ENCODE measurements at places on chromosomes 6 and 20.

- no peak for DNase-seq
These were observed 45.6 kb upstream of the FYN start for GRCh38 chr6:111918825-111919224.

- DNase-seq: no peak
These were observed 7.2 kb upstream of the C6orf141 start for GRCh38 chr6:49543087-49543858.

GRCh38 chr6:106039897-106040592 lies 46.1 kb upstream of the PRDM1 start:
- no peak for DNase-seq

GRCh38 chr6:75800133-75800532 lies 51.1 kb downstream of the MYO6 start:
- DNase-seq: no peak

DNA sequence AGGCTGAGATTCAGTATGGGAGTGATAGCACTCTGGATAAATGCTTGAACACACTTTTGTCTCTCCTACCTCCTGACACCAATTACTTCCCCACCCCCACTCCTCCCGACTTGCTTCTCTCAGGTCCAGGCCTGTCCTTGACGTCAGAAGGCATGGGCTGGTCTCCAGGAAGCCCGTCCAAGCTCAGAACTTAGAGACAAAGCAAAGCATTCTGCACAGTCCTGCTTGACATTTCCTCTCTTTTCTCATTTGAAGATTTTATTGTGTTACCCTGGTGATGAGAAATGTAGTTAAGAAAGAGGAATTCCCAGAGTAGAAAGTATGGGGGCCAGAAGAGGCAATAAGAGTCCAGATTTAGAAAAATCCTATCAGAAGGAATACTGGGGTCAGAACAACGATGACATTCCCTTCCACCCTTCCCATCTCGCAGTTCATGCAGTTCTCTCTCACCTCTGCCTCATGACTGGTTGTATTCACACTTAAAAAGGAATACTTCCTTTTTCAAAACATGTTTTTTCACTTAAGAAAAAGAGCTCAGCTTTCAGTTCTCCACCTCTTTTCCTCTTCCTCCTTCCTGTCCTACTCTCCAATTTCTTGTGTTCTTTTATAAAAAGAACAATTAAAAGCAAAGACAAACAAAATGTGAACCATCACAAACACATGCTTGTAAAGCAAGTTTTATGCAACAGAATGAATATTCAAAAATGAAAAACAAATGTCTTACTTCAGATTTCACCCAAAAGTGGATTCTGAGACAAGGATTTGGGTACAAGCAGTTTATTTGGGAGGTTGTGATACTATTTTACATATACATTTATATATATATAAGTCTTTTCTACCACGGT lies 18.5 kb upstream of the FAM184A start:
- DNase-seq: no peak

DNA sequence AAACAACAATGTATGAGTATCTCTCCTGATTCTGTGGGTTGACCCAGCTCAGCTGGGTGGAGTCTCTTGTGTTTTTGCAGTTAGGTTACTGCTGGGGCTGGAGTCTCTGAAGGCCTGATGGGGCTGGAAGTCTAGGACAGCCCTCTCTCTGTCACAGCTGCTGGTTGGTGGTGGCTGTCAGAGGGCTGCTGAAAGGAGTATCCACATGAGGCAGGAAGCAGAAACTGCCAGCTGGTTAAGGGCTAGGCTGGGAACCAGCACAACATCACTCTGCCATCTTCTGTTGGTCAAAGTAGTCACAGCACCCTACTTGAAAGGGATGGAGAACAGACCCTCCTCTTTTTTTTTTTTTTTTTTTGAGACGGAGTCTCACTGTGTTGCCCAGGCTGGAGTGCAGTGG lies 10.0 kb upstream of the PACSIN1 start:
- no peak for DNase-seq

- peak; percentile 72 for DNase-seq
These were observed 48.1 kb downstream of the HLA-DPB1 start for GRCh38 chr6:33123732-33124524.

DNA sequence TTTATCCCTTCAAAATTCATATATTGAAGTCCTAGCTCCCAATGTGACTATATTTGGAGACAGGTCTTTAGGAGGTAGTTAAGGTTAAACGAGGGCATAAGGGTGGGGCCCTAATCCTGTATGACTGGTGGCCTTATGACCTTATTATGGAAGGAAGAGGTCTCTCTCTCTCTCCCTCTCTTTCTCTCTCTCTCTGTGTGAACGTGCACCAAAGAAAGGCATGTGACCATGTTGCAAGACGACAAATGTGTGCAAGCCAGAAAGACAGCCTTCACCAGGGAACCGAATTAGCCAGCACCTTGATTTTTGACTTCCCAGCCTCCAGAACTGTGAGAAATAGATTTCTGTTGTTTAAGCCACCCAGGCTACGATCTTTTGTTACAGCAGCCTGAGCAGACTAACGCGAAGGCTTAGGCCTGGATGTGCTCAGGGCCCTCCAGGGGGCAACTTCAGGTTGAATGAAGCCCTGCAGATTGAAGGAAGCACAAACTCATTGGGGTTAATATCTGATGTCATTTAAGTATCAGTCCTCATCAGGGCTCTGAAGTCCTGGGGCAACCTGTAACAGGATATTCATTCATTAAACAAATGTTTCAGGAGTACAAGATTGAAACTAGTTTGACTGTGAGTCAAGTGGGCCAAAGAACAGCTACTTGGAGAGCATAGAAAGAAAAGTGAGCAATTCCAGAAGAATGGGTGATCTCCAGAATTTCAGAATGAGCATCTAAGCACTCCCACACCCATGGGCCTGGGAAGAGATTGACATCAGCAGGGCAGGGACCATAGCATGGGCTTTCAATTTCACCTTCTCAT lies 157.4 kb upstream of the TNFAIP3 start:
- DNase-seq: no peak

GRCh38 chr20:17437251-17437650 lies 93.9 kb downstream of the BFSP1 start:
- no peak for DNase-seq

DNA sequence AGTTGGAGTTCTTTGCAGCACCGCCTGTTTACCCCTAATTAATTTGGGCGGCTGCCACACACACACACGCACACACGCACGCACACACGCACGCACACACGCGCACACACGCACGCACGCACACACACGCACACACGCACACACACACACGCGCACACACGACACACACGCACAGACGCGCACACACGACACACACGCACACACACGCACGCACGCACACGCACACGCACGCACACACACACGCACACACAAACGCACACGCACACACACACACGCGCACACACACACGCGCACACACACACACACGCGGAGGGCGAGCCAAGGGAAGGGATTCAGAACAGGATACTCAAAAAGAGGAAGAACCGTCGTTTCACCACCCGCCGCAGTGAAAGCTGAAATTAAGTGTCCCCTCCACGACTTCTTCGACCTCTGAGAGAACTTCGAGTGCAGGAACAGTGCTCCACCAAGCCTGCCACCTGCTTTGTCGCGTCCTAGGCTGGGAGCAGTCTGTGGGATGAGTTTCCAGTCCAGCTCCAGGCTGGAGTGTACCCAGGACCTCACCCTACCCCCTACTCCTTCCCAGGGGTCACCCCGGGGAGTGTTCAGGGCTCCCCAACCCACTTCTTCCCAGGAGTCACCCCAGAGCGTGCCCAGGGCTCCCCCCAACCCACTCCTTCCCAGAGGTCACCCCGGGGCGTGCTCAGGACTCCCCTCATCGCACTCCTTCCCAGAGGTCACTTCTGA lies 1.1 kb downstream of the RNASET2 start:
- no peak for DNase-seq

DNA sequence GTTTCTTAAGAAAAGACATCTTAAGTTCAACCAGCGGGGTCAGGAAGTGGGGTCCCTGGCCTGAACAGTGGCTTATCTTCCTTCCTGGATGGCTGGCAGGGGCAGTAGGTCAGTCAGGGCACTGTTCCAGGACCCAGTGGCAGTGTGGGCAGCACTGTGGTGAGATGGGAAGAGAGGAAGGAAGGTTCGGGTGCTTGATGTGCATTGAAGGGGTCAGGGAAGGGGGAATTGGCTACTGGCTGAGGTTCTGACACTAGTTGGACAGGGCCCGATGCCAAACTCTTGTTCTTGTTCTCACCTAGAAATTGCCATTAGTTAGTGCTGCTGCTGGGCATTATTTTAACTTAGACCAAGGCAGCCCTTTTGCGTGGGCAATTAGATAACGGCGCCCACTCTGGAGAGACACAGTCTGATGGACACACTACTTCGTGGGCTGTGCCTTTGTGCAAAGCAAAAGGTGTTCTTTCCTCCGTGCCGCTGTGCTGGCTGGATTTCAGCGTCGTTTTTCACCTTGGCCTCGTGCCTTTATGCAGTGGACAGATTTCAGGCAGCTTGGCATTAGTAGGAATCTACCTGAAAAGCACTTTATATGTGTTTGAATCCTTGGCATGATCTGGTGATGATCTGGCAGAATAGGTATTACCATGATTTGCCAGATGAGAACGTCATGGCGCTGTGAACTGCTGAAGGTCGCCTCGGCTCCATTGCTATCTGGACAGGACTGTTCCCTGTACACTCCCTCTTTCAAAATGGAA lies 30.3 kb downstream of the UTRN start:
- DNase-seq: no peak

DNA sequence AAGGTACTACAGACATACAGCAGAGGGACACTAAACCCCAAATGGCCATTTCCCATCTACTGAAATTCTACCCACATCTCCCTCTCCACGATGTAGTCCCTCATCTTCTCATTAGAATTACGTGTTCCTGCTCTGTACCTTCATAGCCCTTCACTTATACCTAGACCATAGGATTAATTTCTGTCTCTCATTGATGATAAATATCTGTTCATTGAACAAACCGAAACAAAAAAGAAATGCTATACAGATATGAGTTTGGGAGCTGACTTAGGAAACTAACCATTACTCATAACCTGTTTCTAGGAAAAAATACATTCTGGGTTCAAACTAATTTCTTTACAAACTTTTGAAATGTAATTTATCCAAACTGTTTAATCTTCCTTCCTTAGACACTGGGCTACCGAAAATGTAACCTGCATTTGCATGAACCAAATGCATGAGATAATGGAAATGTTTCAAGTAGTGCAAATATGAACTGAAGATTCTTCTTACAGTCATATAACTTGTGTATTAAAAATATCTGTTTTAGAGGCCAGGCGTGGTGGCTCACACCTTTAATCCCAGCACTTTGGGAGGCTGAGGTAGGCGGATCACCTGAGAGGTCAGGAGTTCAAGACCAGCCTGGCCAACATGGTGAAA lies 85.3 kb downstream of the GJA10 start:
- no peak for DNase-seq

DNA sequence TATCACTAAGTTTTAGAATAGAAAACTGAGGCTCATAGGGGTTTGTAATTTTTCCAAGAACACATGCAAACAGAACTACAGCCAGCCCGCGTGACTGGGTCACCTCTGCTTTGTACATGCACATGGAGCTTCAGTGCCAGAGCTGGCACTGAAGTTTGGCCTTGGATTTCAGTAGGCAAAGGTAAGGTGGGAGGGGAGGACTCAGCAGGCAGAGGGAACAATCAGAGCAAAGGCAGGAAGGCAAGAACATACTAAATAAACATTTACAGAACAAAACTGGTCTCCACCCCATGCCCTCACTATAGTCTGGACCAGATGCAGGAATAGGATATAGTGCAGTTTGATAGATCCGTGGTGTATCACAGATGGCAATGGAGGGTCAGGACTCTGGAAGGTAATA lies 13.6 kb upstream of the ABRACL start:
- DNase-seq: no peak

GRCh38 chr6:46642928-46643751 lies 9.5 kb downstream of the CYP39A1 start:
- no peak for DNase-seq

- no peak for DNase-seq
These were observed 22.5 kb upstream of the MMS22L start for GRCh38 chr6:97305414-97306066.

DNA sequence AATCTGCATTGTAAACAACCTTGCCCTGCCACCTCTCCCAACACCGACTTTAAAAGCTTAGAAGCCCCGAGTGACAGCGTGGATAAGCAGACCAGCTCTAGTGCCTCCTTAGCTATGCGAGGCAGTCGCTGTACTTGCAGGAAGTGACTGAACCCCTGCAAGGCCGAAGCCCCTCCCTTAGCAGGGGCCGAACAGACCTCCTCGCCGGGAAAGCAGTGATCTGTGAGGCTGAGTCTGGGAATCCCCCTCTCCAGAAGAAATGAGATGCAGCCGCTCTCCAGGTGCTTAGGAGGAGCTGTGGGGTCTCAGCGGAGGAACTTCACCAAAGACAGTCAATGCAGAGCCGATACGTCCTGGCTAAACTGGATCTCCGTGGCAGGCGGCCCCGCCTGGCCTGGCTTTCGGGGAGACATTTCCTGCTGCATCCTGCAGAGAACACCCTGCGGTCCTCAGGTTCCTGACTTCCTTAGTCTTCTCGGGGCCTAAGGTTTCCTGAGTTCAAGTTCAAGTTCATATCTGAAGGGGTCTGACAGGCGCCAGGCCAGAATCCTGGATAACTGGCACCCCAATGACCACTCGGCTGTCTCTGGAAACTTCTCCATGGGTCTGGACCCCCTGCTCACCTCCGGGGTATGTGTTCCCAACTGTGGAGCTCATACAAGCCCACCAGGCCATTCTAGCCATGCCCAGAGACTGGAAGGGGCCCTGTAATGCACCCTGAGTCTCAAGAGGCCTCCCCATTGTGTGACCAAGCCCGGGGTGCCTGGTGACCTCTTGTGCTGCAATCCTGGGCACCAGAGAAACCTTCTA lies 20.4 kb upstream of the FRMD1 start:
- no peak for DNase-seq

GRCh38 chr6:149899486-149899885 lies 1.6 kb upstream of the RAET1E start:
- DNase-seq: no peak

- DNase-seq: no peak
These were observed 7.4 kb downstream of the GMEB2 start for GRCh38 chr20:63619505-63619904.

GRCh38 chr20:53284256-53284655 lies 309.4 kb downstream of the ZNF217 start:
- no peak for DNase-seq

DNA sequence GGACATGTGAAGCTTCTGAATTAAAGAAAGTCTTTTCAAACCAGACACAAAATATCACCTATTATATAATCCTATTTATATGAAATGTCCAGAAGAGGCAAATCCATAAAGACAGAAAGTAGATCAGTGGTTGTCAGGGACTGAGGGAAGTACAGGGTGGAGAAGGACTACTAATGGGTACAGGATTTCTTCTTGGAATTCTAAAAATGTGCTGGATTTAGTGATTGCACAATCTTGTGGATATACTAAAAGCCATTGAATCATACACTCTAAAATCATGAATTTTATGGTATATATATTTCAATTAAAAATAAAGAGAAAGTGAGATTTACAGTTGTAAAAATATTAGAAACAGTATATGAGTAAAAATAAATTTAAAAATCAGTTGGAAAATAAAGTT lies 18.7 kb upstream of the MC3R start:
- no peak for DNase-seq

GRCh38 chr20:4613718-4614620 lies 107.7 kb upstream of the PRND start:
- peak; percentile 5 for DNase-seq
